Amniotic stem cell (primary cell): ENCODE measurements at places on chromosomes 5 and 9.

DNA sequence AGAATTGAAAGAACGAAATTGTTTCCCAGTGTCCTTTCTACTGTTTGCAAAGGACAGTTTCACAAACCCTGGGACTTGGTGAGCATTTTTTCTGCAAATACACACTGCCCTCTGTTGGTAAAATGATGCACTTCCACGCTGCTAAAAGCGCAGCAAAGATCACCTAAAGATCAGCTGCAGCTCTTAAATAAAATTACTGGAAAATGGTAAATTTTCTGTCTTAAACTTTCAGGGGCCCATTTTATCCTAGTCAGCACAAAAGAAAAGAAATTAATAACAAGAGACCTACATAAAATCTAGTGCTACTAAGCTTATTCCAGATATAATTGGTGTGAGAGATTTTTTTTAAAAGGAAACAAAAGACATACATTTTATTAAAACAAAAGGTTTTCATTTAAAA is 566.0 kb downstream of the CAAP1 start:
- peak; percentile 38 for DNase-seq

- DNase-seq, result no peak
These were observed 83.7 kb downstream of the HINT1 start for GRCh38 chr5:131081374-131081773.

DNA sequence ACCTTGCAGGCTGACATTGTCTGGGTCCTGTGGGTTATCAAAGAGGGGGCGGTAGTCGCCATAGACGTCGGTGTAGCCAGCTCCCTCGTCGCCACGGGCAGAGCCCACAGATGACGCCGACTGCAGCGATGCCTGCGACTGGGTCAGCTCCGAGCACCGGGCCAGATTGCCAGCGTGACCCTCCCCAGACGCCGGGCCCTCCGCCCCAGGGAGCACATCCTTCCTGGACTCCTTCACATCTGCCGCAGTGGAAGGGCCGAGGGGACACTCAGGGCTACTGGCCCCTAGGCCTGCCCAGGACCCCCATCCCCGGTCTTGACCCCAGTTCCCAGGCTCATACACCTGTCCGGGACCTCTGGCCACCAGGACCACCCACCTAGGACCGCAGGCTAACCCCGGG is 13.9 kb downstream of the ABCA2 start:
- DNase-seq, result no peak

- DNase-seq, result no peak
These were observed 27.3 kb downstream of the NLN start for GRCh38 chr5:65749221-65749844.

DNA sequence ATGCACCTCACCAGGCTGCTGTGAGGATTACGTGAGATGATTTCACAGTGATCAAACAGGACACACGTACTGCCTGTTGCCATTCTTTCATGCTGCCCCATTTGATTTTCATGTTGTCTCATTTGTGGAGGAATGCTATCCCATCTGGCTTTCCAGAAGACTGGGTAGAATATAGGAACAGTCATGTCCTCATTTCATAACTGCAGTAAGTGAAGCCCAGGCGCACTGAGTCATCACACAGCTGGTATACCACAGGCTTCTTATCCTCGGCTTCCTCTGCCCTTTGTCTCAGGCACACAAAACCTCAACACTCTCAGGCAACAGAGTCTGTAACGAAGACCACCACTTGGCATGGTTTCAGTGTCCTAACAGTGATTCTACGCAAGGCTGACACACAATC is 62.3 kb downstream of the LHFPL2 start:
- peak; percentile 96 for DNase-seq

DNA sequence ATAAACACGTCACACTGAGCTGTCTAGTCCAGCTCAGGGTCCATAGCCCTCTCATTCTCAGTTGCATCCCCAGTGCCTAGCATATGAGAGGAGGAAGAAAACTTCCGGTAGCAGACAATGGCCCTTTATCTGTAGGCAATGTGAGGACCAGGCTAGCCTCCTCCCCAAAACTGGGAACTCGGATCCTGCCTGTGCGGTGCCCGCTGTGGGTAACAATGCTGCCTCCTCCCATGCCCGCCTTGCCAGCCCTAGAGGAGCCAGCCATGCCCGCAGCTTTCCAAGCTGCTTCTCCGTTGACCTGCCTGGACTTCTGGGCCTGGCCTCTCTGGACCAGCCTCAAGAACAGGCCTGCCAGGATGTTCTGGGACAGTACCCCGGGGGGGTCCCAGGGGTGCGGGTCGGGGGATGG is 74.6 kb upstream of the ORM1 start:
- no peak for DNase-seq

DNA sequence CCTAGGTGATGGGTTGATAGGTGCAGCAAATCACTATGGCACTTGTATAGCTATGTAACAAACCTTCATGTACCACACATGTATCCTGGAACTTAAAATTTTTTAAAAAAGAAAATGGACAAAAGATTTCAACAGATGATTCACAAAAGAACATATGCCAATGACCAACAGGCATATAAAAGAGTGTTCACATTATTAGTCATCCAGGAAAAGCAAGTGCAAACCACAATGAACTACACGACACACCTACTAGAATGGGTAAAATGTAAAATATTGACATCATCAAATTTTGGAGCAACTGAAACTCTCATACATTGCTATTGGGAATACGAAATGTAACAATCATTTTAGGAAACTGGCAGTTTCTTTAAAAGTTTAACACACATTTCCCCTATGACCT is 109.9 kb downstream of the YIPF5 start:
- no peak for DNase-seq

GRCh38 chr5:116032094-116032517 is at the start of gene ARL14EPL:
Gene ARL14EPL, plus strand, starts transcription at chr5:116032472. Its CDS starts 18,994 bp downstream, at chr5:116051466.
- peak; percentile 50 for DNase-seq

DNA sequence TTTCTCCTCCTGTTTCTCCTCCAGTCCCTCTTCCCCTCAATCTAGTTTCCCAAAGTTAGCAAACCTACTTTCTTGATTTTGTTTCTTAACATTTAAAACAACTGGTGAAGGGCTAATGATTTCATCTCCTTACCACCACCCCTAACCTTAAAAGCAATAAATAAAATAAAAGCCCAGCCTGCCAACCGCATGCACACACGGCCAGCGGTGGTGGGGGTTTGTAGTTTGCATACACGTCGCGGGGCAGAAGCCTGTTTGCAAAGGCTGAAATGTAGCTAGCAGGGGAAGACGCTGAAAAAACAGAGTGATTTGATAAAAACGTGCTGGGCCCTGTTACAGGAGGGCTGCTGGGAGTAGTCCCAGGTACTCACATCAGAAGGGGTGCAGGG is 1.9 kb upstream of the DMRT2 start:
- no peak for DNase-seq

DNA sequence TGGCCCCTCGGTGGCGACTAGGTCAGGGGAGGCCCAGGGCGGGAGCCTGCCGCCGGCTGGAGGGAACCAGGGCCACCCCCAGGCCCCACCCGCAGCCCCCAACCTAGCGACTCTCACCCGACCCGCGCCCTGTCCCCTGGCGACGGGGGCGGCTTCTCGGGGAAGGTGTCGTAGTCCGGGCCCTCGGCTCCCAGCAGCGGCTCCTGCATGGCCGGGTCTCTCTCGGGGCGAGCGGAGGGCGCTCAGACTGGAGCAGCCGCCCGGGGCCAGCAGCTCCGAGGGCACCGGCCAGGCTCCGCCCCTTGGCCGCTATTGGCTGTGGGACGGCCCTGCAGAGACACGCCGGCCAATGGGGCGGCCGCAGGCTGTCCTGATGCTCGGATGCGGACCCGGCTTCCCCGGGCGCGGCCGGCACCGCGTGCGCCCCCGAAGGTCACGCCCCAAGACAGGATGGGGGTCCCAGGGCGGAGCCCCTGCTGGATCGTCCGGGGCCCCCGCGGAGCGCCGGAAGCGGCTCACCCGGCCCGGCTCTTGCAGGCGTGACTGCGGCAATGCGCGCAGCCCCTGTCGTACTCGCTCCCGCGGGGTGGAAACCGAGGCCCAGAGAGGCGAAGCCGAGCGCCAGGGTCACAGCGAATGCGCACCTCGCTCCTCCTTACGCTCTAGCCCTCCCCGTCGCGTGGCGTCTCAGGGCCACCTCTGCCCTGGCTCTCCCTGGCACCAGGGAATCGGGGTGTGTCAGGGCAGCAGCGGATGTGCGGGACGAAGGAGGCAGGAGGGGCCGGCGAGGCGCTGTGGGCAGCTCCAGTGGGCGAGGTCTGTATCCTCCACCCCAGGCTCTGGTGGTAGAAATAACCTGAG is at the start of gene SLC2A6:
TSS of gene SLC2A6 (minus strand) at position 249 of the 861 bp plus-strand sequence. CDS start at position 209, 40 bp downstream.
- peak; percentile 42 for DNase-seq

DNA sequence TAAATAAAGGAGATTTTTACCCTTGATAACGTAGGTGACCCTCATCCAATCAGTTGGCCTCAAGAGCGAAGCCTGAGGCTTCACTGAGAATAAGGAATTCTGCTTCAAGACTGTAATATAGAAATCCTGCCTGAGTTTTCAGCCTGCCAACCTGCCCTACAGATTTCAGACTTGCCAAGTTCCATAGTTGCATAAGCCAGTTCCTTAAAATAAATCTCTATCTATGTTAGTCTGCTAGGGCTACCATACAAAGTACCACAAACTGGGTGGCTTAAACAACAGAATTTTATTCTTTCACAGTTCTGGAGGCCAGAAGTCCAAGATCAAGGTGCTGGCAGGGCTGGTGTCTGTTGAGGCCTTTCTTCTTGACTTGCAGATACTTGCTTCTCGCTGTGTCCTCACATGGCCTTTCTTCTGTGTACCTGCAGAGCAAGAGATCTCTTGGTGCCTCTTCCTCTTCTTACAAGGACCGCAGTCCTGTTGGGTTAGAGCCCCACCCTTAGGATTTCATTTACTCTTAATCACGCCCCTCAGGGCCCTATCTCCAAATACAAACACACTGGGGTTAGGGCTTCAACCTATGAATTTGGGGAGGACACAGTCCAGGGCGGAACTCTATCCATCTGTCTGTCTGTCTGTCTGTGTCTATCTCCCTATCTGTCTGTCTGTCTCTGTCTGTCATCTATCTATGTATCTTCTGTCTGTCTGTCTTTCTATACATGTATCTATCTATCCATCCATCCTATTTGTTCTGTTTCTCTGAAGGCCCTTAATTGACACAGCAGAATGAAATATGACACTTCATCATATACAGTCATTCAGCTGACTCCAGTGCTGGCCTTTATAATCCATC is 17.0 kb upstream of the CMBL start:
- no peak for DNase-seq

DNA sequence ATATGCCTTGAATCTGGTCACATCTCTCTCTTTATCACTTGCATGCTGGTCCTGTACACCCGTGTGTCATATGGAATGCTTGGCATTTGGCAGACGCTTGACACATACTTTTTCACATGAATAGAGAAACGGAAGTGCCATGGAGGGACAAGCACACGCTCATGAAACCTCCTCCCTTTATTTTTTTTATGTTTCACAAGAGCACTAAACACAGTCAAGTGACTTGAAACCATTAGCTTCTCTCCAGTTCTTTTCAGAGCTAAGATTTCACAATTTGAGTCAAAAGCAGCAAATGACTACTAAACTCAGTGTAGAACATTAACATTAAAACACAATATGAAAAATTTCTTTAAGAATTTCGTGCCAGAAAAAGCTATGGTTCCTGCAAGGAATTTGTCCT is 151.1 kb downstream of the DOCK2 start:
- no peak for DNase-seq

DNA sequence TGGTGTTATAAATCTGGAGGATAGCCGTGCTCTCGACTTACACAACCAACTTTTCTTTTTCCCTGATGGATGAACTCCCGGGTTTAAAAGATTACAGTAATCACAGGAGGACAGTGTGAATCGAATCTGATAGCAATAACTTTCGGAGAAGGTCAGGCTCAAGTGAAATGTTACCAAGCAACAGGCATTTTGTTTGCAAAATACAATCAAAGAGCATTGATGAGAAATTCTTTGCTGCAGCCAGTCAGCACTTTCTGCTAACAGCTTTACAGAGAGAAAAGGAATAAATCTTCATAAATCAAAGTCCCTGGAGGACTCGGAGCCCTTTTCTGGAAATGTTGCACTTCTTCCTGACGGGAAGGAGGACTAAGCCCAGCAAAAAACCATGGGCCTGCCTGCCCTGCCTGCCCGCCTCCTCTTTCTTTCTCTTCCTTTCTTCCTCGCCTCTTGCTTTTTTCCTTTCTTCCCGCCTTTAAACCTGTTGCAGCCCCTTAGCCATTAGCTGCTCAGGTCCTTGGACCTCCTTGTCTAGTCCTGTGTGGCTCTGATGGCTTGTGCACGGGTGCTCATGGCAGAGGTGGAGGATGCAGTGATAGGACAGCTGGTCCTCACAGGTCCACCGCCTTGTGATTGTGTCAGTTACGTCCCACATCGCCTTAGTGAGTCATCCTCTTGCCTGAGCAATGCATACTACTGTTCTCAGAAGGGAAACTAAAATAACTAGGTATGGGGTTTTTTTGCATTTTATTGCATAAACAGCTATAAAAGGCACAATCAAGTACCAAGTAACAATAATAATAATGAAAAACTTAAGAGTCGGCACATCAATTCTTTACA is 6.2 kb downstream of the DMRT3 start:
- no peak for DNase-seq

DNA sequence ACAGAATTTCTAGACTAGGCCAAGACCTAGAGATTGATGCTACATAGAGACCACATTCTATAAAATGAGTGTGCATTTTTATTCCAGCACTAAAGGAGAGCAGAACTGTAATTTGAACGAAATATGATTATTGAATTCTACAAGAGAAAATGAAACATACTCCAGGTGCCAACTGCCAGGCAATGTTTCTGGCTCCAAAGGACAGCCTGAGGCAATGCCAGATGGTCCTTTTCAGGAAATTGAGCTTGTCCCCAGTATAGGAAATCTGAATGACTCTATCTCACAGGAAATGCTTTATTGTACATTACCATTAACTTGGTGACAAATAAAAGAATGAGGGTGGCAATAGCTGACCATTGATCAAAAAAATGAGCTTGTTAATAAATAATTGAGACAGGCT is 28.8 kb upstream of the RASGRF2 start:
- no peak for DNase-seq

- DNase-seq, result no peak
These were observed 220.2 kb downstream of the AGTPBP1 start for GRCh38 chr9:85521371-85522197.

DNA sequence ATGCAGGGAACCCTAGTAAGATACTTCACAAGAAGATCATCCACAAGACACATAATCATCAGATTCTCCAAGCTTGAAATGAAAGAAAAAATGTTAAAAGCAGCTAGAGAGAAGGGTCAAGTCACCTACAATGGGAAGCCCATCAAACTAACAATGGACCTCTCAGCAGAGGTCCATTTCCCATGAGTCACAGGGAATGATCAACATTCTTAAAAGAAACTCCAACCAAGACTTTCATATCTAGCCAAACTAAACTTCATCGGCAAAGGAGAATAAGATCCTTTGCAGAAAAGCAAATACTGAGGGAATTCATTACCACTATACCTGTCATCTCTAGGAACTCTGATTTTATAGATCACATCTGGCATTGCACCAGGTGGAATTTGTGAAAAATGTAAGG is 52.9 kb upstream of the SPATA31E1 start:
- DNase-seq, result no peak

- DNase-seq, result no peak
These were observed 49.6 kb upstream of the ANKRD31 start for GRCh38 chr5:75286211-75286773.

GRCh38 chr5:170497311-170498038 is 6.3 kb upstream of the KCNIP1 start:
- DNase-seq, result no peak
